ENCODE measurements at places on chromosomes 13 and 19.

GRCh38 chr19:49182848-49183375, 25.3 kb downstream of the TRPM4 start:
- DNase-seq = peak; percentile 76

- DNase-seq = no peak
Measured at GRCh38 chr19:30387311-30388115, 15.3 kb downstream of the ZNF536 start.

- no peak for DNase-seq
Measured at GRCh38 chr13:33873251-33873908, 55.4 kb downstream of the RFC3 start.

DNA sequence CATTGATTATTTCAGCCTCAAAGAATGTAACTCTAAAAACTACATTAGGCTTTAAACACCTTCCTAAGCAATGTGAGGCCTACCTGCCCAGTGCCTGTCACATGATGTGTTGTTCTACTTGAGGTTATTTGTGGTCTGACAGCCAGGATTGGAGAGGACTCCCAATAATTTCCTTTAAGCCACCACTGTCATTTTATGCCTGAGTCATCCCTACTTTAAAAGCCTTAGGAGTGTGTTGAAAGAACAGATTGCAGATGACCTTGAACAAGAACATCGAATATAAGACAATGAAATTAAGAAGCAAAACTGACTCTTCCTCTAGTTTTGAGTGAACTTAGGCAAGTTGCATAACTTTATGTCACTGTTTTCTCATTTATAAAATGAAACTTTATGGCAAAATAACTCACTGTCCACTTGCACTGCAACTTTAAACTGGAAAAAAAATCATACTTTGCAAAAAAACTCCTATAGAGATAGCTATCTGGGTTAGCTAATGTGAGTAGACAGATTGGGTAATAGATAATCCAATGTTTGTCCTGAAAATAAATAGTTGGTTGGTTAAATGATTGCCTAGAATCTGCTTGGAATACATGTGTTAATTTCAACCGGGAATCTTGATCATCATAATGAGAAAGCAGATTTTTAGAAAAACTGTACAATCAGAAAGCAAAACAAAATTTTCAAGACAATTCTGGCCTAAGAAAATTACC, 361.2 kb downstream of the SUCLA2 start:
- DNase-seq = no peak

Data from H7 (cell line).